ENCODE measurements at places on chromosomes 4 and X.

DNA sequence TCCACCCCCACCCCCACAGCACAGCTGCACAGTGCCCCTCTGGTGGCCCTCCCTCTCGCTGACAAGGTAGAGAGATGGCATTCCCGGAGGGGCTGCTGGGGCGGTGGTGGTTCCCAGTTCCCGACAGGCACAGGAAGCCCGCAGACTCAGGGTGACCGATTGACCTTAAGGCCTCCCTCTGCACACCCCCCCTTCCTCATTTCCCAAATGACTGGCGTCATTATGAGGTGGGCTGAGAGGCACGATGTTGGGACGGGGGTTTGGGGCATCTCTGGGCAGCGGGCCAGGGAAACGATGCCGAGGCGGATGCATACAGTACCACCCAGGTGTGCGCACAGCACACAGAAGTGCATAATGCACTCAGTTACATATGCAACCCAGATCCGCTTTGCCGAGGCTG, 3.5 kb upstream of the TIMP1 start:
- no peak for DNase-seq

DNA sequence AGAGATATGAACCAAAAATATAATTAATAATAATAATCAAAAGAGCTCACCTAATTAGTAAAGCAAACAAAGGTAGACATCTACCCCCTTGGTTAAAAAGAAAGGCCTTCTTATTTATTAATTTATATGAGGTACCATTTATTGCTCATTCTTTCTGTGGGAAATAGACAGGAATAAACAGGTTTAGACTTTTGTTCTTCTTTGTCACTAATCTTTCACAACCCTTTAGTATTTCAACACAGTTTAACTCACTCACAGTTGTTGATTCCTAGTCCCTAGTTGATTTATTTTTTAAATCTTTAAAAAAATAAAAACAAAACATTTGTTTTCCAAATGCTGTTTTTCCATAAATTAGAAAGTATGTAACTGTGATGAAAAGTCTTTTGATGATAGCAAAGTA, 5.6 kb downstream of the PPARGC1A start:
- no peak for DNase-seq

GRCh38 chr4:145012841-145013240, 85.2 kb downstream of the ANAPC10 start:
- peak; percentile 15 for DNase-seq

GRCh38 chr4:156476359-156476758, 495.2 kb downstream of the PDGFC start:
- DNase-seq = peak; percentile 97

DNA sequence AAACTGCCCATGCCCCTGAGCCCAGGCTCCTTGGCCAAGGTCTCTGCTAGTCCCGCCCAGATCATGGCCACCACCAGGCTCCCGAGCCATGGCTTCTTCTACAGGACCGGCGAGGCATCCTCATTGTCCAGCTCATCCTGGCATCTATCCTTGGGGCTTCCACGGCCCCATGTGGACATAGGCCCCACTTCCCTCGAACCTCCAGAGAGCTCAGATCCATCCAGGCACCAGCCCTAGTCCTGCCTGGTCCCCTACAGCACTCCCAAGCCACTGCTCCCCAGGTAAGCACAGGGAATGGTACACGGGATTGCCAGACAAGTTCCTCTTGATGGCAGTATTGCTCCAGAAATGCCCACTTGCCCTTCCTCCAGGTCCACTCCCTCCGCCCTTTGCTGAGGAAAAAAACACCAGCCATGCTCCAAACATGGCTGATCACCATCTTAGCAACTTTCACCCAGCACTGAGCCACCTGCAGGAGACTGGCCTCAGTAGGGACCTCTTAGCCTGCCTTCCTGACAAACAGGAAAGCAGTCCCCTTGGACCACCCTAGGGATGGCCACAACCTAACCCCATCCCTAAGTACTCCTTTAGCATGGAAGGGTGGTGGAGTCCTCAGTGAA, 272.1 kb upstream of the AGTR2 start:
- no peak for DNase-seq

DNA sequence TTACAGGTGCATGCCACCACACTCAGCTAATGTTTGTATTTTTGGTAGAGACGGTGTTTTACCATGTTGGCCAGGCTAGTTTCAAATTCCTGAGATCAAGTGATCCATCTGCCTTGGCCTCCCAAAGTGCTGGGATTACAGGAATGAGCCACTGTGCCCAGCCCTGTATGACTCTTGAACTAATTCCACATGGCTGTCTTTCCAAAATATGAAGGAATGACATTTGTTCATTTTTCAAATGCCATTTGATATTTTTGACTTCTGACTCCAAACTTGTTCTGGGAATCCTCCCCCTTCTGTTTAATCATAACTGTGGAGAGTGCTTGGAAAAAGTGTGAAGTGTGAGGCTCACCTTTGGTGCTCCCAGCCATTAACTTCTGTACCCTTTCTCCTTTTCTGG, 119.2 kb downstream of the NHS start:
- no peak for DNase-seq

DNA sequence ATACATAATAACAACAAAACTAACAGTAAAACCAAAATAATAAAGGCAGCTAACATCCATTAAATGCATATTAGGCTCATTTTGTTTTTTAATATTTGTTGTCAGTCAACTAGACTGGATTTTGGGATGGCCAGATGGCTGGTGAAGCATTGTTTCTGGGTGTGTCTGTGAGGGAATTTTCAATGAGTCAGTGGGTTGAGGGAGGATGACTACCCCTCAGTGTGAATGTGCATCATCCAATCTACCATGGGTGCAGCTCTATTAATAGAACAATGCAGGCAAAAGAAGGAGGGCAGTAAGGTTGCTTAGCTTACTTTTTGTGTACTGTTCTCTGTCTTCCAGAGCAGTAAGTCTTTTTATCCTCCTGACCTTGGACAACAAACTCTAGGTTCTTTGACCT, 484.2 kb upstream of the HS3ST1 start:
- DNase-seq = peak; percentile 27

- no peak for DNase-seq
These were observed 19.2 kb upstream of the XG start for GRCh38 chrX:2732649-2733048.

- DNase-seq = no peak
These were observed 7.9 kb downstream of the SPRY1 start for GRCh38 chr4:123404533-123404932.
